ENCODE measurements at places on chromosomes 6 and 20.
A peak's percentile ranks its signal among the peaks of the same experiment; 100 is the strongest.

- no peak for DNase-seq
Measured at GRCh38 chr6:163991321-163991720, 576.8 kb downstream of the QKI start.

GRCh38 chr6:73624896-73625295, 28.9 kb downstream of the SLC17A5 start:
- DNase-seq: no peak

DNA sequence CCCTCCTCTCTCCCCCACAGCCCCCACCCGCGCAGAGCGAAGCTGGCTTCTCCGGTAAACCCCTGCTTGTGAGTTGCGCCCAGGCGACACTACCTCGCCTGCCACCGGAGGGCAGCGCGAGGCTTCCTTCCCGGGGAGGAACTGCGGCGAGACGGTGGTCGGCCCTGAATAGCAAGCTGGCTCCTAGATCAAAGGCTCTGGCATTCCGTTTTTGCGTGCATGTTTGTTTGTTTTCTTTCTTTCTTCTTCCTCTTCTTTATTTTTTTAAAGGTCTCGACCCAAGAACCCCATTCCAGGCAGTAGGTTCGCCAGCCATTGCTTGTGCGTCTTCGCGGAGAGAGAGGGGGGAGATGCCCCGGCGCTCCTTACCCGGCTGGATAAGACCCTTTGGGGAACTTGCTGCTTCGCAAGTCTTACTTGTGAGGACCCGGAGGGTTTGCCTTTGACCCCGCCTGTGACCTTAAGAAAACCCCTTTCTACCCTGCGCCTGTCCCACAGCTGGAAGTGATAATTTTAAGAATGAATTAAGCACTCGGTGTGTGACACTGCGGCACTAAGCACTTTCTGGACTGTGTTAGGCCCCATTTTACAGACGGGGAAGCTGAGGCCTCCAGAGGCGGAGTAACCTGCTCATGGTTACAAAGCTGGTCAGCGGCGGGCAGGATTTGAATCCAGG, 92.7 kb upstream of the SIRPA start:
- peak; percentile 82 for DNase-seq

DNA sequence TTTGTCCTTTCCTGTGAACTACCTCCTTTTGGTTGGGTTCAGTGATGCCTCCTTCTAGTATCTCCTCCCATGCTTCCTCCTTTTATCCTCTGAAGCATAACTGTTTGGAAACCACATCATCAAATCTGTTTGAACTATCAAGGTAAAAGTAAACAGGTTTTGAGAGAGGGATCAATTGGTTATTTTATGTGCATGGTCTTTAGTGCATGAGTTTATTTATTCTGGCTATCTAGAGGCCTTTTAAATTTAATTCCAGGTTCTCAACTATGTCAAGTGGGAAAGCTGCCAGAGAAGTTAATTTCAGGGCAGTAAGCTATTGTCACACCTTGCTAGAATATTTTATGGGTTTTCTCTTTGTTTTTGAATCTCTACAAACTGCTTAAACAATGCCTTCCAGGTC, 54.1 kb downstream of the WASF1 start:
- DNase-seq: no peak

- DNase-seq: no peak
Measured at GRCh38 chr6:97645757-97646156, 362.7 kb upstream of the MMS22L start.

All from AG20443 (cell line).